ENCODE measurements at places on chromosomes 12 and 14. TPM values are rescaled to one million over a fixed set of nuclear protein-coding genes. Genes with fewer than 3 reads are reported as not detected.
A peak's percentile ranks its signal among the peaks of the same experiment; 100 is the strongest.

DNA sequence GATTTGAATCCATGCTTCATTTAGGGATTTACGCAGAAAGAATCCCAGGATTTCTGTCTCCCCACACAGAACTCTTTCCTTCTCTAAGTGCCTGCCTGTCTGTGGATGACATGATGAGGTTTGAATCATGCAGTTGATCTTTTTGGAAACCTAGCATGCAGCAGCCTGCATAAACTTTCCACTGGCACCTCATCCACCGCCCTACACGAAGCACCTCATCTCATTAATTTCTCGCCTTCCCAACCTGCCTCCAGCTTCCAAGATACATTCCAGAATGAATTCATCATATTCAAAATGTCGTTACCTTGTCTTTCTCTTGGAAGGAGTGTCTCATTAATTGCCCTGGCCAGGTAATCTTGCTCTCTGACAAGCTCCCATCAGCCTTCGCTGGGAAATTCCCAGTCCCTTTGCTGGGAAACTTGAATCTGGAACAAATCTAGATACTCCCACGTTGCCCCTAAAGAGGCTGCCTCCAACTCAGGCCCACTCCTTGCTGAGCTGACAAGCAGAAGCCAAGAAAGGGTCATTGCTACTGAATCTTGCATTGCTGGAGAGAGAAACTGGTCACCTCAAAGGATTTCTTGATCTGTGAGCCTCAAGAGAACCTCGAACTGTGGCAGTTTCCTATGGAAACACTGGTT lies 48.2 kb downstream of the SERPINA3 start:
- no peak for DNase-seq

DNA sequence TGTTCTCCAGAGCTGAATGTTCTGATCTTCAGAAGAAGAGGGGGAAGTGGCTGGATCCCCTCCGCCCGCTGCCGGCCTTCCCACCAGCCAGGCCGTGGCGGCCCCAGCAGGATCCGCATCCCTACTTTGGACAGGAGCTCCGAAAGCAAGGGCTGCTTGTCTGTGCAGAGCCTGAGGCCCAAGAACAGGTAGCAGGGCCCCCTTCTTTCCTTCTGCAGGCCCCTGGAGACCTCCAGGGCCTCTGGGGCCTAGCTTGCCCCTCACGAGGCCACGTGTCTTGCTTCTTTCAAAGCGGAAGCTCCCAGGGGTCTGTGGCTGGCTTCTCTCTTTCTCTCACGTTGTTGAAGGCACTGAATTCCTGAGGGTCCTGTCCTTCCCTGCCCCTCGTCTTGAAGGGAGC lies 13.2 kb downstream of the PGF start:
- no peak for DNase-seq

- peak; percentile 60 for DNase-seq
These were observed 132.2 kb upstream of the TMTC2 start for GRCh38 chr12:82554529-82554928.

- no peak for DNase-seq
These were observed 17.3 kb downstream of the VDR start for GRCh38 chr12:47887529-47887928.

- no peak for DNase-seq
These were observed 82.8 kb downstream of the B4GALNT3 start for GRCh38 chr12:542395-543113.

- peak; percentile 46 for DNase-seq
These were observed 133.1 kb downstream of the PRIMA1 start for GRCh38 chr14:93655078-93655750.

GRCh38 chr12:59980476-59980875 lies 384.6 kb downstream of the SLC16A7 start:
- DNase-seq, result no peak

GRCh38 chr14:68089146-68089731 lies 269.7 kb downstream of the RAD51B start:
- DNase-seq, result no peak

DNA sequence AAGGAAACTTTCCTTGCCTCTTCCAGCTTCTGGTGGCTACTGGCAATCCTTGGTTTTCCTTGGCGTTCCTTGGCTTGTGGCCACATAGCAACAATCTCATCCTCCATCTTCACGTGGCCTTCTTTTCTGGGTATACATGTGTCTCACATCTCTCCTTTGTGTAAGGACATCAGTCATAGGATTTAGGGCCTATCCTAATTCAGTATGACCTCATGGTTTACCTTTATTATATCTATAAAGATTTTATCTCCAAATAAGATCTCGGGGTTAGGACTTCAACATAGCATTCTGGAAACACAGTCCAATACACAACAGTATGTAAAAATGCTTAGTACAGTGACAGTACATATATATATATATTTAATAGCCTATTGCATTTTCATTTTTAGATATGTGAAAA lies 58.4 kb upstream of the LRIG3 start:
- DNase-seq, result no peak

- DNase-seq, result peak; percentile 91
These were observed 2.0 kb upstream of the ATN1 start for GRCh38 chr12:6925540-6926279.

GRCh38 chr14:74400919-74401503 lies 25.0 kb downstream of the SYNDIG1L start:
- DNase-seq, result no peak

- DNase-seq, result no peak
These were observed 25.1 kb downstream of the USP15 start for GRCh38 chr12:62285284-62285683.

DNA sequence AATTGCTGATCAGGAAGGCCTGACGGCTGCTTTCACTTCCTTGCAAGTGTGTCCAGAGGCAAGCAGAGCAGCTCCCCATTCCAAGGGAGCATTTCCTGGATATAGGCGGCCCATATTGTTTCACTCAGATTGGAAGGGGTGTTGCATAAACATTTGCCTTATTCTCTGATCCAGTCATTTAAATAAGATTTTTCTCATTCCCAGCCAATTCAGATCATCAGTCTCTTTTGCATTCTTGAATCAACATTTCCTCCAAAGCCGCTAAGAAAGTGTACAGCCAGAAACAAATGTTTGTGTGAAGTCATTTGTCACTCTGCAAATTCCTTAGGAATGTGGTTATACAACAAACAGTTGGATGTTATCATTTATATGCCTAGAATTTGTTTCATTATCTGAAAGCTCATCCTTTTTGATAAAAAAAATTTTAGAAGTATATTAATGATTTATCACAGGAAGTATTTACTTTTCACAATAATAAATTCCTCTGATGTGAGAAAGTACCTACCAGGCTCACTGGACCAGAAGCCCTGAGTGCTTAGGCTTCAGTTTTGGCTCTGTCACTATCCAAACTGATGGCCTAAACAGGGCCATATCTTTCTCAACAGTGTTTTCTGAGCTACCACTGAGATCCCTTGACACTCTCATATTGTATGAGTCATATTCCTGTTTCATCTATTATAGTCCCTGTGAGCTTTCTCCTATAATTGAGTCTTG lies 379.6 kb downstream of the CCDC91 start:
- DNase-seq, result peak; percentile 20

GRCh38 chr12:62588916-62589315 lies 122.3 kb downstream of the MON2 start:
- peak; percentile 47 for DNase-seq

DNA sequence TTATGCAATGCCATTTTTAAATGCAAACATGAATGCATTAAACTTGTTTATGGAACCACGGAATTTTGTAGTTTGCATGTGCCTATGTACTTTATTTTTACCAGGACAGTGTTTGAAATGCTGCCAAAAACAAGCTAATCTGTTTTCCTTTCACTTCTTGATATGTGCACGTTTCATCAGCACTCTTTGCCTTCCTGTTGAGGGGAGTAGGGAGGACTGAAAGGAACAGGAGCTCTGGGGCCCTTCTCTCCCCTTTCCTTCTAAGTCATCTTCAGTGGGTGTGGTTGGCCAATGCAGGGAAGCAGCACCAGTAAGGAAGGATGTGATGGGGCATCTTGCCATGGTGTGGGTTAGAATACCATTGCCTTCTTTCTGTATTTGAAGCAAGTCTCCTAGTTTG lies 12.1 kb upstream of the PPP4R4 start:
- DNase-seq, result no peak

DNA sequence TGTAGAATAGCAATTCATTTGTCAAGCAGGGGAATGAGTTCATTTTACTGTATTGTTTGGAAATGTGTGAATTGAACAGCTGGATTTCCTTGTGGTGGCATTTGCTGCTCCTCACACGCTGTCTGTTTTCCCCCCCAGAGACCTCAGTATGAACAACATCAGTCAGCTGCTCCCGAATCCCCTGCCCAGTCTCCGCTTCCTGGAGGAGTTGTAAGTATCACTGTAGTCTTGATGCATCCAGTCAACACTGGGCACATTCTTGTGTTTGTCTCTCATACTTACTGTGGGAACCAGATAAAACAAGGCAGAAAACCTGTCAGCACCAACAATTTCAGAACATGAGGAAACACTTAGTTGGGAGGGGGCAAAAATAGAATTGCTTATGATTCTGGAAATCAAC lies 64.9 kb downstream of the LGR5 start:
- no peak for DNase-seq

GRCh38 chr12:121961195-121961879 lies 42.9 kb downstream of the CFAP251 start:
- DNase-seq, result no peak

GRCh38 chr12:115413626-115414025 lies 729.7 kb upstream of the TBX3 start:
- DNase-seq, result no peak

- no peak for DNase-seq
These were observed 62.5 kb downstream of the MAPKAPK5 start for GRCh38 chr12:111904446-111904975.

DNA sequence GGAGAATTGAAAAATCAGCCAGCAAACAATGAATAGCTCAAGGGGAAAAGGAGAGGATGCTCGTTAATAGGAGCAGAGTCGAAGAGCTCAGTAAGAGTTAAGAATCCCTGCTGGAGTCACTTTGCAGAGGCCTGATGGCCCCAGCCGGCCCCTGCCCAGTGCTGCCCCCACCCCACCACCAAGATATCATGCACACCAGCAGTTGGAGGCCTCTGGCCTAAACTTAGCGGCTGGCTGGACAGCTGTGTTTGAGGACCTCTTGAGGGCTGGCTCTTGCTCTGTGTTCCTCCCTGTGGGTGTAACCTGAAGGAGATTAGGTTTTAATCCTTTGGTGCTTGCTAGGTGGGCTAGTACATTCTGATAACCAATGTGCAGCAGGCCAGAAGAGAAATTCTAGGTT lies 142.0 kb downstream of the PLXNC1 start:
- DNase-seq, result no peak

DNA sequence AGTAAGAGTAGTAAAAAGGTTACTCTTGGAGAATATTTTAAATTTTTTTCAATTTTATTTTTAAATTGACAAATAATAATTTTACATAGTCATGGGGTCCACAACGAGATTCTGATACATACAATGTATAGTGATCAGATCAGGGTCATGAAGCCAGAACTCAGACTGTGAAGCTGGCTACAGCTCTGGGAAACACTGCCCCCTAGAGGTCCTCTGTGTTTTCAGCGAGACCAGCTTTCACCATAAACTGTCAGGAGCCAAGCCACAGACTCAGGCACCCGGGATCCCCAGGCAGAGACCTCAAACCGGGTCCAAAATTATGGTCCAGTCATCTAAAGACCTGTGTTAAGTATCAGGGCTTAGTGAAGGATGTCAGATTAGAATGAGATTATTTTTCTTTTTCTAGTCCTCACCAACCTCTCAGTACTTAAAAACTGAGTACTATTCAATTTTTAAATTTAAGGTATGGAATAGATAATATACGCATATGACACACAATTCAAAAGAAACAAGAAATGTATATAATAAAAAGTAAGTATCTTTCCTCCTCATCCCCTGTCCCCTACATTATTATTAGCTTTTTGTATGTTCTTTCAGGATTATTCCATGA lies 397.1 kb downstream of the MDGA2 start:
- DNase-seq, result peak; percentile 48

DNA sequence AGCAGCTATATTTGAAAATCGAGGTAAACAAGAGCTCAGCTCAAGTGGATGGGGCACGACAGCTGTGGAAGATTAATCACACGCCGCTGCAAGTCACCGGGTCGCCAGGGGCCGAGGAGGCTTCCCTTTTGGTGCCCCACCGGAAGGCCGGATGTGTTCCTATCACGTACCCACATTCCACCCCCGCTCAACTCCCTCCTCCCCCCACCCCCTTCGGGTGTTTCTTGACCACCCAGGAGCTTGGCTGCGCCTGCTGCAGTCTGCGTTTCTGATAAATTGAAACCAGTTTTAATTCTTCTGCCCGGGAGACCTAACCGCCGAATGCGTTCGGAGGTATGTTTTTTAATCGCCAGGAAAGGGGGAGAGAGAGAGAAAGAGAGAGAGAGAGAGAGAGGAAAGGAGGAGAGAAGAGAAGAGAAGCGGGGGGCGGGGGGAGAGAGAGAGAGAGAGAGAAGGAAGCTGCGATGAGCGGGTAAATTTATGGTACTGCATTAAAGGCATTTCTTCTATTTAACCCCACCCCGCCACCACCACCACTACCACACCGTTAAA lies 1.8 kb downstream of the SLC8A3 start:
- no peak for DNase-seq

GRCh38 chr12:18620986-18621385 lies 116.8 kb downstream of the PLCZ1 start:
- no peak for DNase-seq

GRCh38 chr14:51879170-51879569 lies 18.8 kb downstream of the GNG2 start:
- no peak for DNase-seq

DNA sequence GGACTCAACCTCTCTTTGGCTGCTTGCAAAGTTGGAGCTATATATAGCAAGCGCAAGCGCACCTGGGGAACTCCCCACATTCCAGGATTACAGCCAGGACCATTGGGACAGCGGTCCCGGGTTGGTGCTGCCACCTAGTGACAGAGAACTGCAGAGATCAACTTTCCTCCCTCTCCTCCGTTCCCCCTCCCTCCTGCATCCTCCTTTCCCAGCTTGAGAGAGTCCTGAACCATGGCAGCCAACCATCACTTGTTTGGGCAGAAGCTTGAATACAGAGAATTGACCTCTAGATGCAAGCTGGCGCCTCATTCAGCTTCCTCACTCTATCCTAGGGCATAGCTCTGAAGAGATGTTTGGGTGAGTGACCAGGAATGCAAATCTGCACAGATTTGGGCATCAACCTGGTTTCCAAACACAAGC lies 17.4 kb upstream of the FLVCR2 start:
- peak; percentile 77 for DNase-seq

- no peak for DNase-seq
These were observed 48.5 kb downstream of the TTC8 start for GRCh38 chr14:88872976-88873375.

Gene GUCY2C
- total RNA-seq, result 0.17 TPM

Gene NELL2
- total RNA-seq, result 0.20 TPM

Gene HNRNPC
- total RNA-seq, result 1,870 TPM

Gene TAS2R20
- 0.05 TPM for total RNA-seq

Gene RFC5
- 65.7 TPM for total RNA-seq

Gene ADAMTS20
- total RNA-seq, result 0.03 TPM

Gene SERPINA3
- not detected for total RNA-seq

Gene TESPA1
- 4.5 TPM for total RNA-seq

Gene GPX2
- not detected for total RNA-seq

Gene GLRX5
- 114 TPM for total RNA-seq

Gene LRTM2
- not detected for total RNA-seq
